ENCODE measurements at places on chromosomes 2 and 18. TPM values are rescaled to one million over a fixed set of nuclear protein-coding genes. Genes with fewer than 3 reads are reported as not detected.

DNA sequence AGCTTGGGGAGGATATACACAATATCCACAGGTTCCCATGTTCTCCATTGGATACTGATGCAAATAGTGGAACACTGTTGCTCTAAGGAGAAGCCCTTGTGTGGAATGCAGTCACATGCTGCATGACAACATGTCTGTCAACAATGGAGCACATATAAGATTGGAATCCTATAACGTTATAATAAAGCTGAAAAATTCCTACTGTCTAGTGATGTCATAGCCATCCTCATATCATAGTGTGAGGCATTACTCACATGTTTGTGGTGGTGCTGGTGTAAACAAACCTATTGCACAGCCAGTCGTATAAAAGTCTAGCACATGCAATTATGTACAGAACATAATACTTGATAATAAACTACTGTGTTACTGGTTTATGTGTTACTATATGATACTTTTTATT, 394.7 kb downstream of the FBXO15 start:
- DNase-seq = no peak

DNA sequence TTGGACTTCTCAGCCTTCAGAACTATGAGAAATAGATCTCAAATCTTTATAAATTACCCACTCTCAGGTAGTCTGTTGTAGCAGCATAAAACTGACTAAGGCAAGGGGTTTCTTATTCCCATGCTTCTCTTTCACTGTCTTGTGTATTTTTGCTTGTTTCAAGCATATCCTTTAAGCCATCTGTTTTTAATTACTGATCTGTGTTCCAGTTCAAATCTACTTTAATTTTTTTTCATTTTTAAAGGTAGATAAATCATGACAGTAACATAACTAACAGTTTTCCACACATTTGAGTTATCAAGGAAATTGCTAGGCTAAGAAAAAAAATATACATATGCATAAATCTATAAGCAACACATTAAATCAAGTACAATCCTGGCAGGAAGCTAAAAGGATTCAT, 317.9 kb upstream of the TNP1 start:
- DNase-seq = no peak

- no peak for DNase-seq
Measured at GRCh38 chr2:155218292-155218924, 519.9 kb downstream of the KCNJ3 start.

GRCh38 chr18:69213842-69214241, 186.8 kb upstream of the DOK6 start:
- DNase-seq = no peak

MC5R gene
- total RNA-seq = not detected

GRCh38 chr18:57959278-57959677, 84.7 kb upstream of the NEDD4L start:
- DNase-seq = no peak

- DNase-seq = no peak
Measured at GRCh38 chr2:75320898-75321598, 121.7 kb upstream of the TACR1 start.

GRCh38 chr18:72180689-72181088, 363.5 kb downstream of the CBLN2 start:
- DNase-seq = no peak

DNA sequence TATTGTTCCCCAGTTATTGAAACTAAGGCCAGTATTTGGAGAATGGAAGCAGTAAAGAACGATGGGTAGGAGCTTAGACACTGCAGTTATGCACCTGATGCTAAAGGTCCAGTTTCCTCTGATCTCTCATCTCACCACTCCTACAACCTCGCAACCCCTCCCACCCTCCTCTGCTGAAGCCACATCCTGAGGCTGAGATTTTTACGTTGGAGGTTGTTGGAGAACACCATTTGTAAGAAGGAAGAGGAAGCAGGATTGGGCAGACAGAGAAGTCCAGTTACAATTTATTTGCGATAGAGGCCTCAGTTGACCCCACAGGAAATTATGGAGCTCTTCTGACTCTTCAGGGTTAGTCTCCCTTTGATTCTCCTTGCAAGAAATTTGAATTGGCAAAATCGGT, 54.3 kb upstream of the NDUFV2 start:
- DNase-seq = no peak

- no peak for DNase-seq
Measured at GRCh38 chr2:38065502-38066135, 10.3 kb downstream of the CYP1B1 start.

GRCh38 chr2:160726046-160726445, 232.4 kb upstream of the RBMS1 start:
- DNase-seq = no peak

SERPINB3 gene
- total RNA-seq = not detected

PDE1A gene
- total RNA-seq = 0.69 TPM

DNA sequence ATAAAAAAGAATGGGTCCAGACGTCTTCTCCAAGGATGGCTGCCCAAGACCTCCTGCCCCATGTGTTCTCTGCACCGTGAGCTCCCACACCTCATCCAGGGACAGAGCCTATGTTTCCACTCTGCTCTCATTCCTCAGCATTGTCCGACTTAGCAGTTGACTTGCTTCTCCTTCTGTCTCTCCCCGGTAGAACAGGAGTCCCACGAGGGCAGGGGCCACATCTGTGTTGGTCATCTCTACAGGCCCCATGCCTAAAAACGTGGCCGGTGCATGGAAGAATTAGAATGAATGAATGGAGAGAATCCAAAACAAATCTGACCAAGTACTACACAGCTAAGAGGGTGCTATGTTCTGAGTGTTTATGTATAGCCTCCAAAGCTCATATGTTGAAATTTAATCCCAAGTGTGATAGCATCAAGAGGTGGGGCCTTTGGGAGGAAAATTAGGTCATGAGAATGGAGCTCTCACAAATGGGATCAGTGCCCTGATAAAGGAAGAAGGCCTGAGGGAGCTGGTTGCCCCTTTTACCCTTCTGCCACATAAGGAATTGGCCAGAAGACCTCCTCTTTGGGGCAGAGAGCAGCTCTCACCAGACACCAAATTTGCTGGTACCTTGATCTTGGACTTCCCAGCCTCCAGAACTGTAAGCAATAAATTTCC, 55.9 kb downstream of the FAM178B start:
- DNase-seq = peak; percentile 27

SERPINB13 gene
- not detected for total RNA-seq

GRCh38 chr2:6184532-6185292, 492.5 kb downstream of the SOX11 start:
- DNase-seq = no peak

STPG4 gene
- 0.25 TPM for total RNA-seq

DNAH7 gene
- 0.20 TPM for total RNA-seq

DNA sequence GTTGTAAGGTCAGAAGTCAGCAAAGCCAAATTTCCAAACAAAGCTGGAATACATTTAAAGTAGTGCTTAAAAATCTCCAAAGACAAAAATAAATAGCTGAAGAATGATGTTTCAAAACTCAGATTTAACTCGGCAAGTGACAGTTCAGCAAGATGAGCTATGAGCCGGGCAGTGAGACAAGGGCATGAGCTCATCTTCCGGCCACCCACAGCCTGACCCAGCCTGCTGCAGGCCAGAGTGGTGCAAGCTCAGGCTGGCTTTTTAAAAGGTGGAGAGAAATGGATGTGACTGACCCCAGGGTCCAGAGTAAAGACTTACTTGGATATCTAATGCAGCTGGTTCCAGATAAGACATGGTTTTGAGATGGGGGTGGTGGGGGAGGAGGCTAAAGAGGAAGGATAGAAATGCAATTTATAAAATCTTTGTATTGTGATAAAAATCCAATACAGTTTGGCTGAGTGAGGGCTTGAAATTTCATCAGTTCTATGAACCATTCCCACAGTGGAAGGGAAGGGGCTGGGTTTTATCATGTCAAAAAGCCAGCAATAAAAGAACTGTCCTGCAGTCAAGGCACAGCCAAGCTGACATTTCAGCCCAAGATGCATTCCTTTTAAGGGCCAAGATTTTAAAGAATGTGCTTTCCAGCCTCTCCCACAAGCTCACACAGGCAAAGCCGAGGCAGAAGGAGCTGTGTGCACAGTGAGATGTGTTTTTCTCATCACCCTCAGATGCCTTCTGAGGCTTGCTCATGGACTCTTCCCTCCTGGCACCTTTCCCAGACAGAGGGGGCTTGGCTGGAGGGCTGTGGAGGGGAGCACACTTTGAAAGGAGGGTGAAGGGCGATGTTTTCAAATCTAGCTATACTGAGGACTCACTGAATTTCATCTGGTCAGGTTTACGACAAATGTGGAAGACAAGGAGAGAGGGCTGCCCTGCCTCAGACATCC, 97.9 kb upstream of the KLHL29 start:
- DNase-seq = no peak

- DNase-seq = no peak
Measured at GRCh38 chr2:109722026-109722425, 72.1 kb upstream of the RGPD5 start.

HK2 gene
- 18.5 TPM for total RNA-seq

LIMS2 gene
- 173 TPM for total RNA-seq

GRCh38 chr18:48990481-48991318, 39.9 kb upstream of the SMAD7 start:
- DNase-seq = peak; percentile 85

DNA sequence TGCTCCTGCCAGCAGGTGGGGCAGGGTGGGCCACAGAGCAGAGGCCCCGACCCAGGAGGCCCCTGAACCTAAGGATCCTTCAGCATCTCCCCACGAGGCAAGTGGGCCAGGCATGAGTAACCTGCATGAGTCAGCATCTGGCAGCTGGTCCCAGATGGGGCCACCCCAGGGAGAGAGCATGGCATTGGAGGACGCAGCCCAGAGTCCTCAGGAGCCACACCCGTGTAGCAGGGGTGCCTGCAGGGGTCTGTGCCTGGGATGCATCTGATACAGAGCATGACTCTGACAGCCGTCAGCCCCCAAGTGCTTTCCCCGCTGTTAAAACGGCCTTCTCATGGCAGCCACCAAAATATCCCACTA, 185.6 kb upstream of the SALL3 start:
- DNase-seq = no peak

DNA sequence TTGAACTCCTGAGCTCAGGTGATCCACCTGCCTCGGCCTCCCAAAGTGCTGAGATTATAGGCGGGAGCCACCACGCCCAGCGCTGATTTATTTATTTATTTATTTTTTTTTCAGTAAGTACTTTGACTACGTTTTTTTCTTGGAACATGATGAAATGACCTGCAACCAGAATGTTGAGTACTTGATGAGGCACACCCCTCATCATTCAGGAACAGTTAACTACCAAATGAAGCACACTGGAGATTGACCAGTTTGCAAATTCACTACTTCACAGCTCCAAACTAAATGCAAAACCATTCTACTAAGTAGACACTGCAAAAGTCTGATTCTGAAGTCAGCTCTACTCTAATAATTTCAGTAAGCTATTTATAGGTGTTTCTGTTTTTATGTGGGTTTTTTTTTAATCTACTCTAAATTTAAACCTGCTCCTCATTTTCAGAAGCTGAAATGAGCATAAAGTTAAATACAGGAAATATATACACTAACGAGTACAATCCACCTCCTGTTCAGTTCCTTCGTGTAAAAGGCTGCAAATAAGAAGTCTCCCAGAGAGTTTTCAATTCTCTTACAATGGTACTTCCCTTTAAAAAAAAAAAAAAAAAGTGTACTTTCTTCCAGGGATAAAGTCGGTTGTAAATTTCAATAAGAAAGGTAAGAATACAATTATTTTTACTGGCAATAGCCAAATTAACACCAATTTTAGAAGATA, 1.4 kb downstream of the GFPT1 start:
- DNase-seq = no peak

Data from chondrocyte (in vitro differentiated cells).